ACHN (cell line): ENCODE measurements at places on chromosomes 4 and X.
A peak's percentile ranks its signal among the peaks of the same experiment; 100 is the strongest.

GRCh38 chr4:14138106-14138505, 510.6 kb upstream of the BOD1L1 start:
- no peak for DNase-seq

DNA sequence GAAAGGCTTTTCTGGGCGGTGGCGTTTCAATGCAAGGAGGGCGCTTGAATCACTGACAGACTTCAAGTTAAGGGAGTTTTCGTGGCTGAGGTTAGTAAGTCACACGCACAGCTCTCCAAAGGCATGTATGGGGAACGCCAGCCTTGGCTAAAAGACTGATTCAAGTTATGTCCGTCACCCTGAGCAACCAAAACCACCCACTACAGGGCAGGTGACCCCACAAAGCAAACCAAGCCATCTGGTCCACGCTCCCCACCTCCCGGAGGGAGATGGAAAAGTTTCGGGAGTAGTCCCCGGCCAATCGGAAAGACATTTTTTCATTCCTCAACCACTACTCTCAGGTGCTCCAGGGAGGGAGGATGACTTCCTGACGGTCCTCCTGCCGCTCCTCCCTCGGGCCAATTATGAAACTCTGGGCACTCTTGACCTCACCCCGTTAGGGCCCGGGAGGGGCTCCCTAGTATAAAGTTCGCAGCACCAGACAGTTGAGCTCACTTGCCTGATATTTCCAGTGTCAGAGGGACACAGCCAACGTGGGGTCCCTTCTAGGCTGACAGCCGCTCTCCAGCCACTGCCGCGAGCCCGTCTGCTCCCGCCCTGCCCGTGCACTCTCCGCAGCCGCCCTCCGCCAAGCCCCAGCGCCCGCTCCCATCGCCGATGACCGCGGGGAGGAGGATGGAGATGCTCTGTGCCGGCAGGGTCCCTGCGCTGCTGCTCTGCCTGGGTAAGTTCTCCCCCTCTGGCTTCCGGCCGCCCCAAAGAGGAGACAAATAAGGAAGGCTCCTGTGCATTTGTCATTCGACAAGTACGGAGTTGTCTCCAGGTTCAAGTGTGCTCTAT, at the start of gene EREG:
Gene EREG (plus strand): TSS at position 494 of the 840 bp plus-strand sequence. CDS start 164 bp downstream, at position 658.
- DNase-seq: peak; percentile 57

DNA sequence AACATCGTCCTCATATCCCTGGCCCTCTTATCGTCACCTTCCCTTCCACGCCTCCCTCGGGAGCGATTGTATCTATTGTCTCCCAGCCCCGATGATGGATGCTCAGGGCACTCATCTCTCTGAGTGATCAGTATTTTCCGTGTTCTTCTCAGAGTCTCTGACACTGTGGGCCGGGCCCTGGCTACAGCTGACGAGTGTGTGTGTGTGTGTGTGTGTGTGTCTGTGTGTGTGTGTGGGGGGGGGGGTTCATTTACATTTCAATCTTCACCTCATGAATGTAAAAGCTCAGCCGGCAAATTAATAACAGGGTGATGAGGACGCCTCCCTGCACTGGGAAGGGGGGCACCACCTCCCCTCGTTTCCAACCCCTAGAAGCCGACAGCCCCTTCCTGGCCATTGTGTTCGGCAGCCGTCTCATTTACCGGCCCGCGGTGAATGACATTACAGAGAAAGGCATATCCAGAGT, 159.5 kb downstream of the SHOX start:
- DNase-seq: no peak

GRCh38 chr4:127580300-127580699, 52.5 kb upstream of the INTU start:
- DNase-seq: no peak

GRCh38 chr4:150385606-150386005, 196.3 kb upstream of the MAB21L2 start:
- no peak for DNase-seq

DNA sequence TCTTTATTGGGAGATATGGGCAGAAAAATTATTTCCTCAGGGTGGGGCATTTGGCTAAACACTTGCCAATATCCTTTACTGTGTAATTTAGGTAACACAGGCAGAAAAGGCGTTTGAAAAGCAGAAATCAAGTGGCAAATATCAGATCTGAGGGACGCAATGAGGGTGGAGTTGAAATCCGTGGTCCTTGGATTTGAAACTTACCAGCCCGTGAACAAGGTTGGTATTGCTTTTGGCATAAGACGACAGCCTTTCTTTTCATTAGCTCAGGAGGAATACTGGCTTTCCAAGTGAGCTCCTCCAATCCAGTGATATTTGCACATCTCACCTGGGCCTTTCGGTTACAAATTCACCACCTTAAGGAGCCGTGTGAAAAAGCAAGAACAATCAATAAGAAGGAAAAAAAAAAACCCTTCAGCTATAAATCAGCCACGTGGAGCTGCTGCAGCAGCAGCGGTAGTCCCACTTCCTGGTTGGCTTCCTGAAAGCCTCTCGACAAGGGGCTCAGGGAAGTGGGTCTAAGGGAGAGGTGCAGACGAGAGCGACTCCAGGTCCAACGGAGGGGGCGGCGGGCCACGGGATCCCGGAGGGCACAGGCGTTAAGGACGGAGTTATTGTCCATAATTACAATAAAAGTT, 734 bp upstream of the GALNT7 start:
- peak; percentile 59 for DNase-seq

DNA sequence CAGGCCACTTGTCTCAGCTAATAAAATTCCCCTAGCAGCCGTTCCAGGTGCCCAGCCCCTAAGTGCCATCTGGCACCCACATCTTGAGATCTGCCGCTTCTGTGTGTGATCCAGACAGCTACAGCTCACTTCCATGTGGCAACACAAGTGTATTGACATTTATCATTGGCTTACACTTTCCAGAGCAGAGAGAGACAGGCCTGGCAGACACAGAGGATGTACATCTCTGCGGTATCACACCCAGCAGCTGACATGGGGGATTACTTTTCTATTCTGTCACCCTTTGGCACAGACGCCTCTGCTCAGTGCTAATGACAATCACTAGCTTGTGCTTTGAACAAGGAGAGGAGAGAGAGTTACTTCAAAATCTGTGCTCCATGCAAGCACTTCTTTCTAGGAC, 195.9 kb downstream of the KDR start:
- DNase-seq: no peak

GRCh38 chr4:140174543-140174942, 20.6 kb upstream of the MAML3 start:
- DNase-seq: no peak

GRCh38 chrX:123859409-123859845, 426 bp upstream of the XIAP start:
- no peak for DNase-seq

GRCh38 chr4:66216252-66216651, 546.0 kb upstream of the EPHA5 start:
- DNase-seq: no peak

DNA sequence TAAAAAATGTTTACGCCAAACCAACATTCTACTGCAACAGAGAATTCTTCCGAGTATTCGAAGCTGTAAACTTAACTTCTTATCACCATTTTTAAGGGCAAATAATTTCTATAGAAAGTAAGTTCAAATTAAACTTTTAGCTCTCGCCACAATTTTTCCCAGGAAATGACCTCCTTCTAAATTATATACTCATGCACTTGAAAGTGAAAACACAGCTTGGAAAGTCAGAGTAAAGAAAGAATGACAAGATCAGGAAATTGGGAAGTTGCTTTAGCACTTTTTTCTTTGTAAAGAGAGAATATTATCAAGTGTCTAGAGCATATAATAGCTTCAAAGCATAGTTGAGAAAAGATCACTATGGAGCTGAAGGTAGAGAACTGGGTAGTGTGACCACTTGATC, 1.2 kb downstream of the CYBB start:
- DNase-seq: no peak

DNA sequence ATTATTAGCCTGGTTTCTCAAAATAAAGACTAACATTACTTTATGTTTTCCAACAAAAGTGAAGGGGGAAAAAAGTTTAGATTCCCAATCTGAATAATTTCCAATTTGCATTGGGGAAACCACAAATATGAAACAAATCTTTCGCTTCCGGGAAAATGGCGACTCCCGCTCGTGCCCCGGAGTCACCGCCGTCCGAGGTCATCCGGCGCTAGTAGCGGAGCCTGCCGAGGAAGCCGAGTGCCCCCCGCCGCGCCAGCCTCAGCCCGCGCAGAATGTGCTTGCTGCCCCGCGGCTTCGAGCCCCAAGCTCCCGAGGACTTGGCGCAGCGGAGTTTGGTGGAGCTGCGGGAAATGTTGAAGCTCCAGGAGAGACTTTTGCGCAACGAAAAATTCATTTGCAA, 75.0 kb upstream of the TMPRSS11A start:
- DNase-seq: no peak

- no peak for DNase-seq
These were observed 290.9 kb downstream of the KCTD8 start for GRCh38 chr4:44157611-44158277.

DNA sequence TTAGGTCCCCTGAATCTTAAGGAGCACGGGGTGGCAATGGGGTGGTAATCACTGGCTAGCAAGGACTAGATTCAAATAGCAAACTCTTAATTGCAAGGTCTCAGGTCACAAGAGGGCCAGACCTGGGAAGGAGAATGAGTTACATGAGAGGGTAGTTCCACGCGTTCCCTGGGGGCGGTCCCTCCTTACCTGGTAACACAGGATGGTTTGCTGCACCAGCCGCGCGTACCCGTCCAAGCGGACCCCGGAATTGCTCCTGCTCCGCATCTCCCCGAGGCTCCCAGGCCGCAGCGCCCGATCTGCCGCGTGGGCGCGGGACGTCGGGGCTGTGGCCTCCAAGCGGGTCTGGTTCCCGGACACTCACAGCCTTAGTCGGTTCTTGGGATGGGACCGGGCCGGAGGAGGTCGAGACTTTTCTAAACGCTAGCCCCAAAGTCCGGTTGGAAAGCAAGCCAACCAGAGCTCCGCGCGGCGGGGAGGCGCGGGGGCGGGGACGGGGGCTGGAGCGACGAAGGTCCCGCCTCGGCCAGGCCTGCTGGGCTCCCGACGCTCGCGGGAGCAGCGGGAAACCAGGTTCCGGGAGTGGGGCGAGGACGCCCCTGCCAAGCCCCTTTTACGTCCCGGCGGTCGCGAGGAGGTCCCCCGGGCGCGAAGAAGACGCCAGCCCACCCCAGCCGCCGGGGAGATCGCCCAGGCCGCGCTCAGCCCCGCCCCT, at the start of gene PHKA2:
Gene PHKA2 (minus strand): TSS at position 449 of the 715 bp plus-strand sequence. CDS start 182 bp downstream, at position 267.
- peak; percentile 47 for DNase-seq
